ENCODE measurements at places on chromosomes 1 and 21.

- DNase-seq: peak; percentile 61
Observed at GRCh38 chr1:199041173-199041914, 402.5 kb downstream of the PTPRC start.

GRCh38 chr1:46173361-46173856, 1.5 kb upstream of the TSPAN1 start:
- DNase-seq: no peak

- no peak for DNase-seq
Observed at GRCh38 chr1:246907472-246907871, 24.3 kb downstream of the AHCTF1 start.

DNA sequence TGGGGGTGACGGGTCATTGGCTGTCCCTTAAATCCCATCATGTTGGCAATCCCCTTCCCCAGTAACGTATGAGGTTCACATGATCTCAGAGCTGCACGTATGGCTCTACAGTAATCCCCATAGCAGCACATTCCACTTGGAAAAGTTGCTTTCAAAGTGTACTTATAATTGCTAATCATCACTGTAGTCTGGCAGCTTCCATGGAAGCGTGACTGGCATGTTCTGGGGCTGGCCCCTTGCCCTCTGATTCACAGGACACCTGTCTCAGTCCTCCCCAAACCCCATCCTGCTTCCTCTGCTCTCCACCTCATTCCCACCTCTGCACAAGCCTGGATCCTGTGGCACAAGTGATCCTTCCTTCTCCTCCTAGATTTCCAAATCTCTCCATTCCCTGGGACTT, 102.2 kb downstream of the TSEN15 start:
- no peak for DNase-seq

- no peak for DNase-seq
Observed at GRCh38 chr1:89646259-89646658, 13.3 kb downstream of the LRRC8C start.
